ENCODE measurements at places on chromosomes 12 and 14. TPM values are rescaled to one million over a fixed set of nuclear protein-coding genes. Genes with fewer than 3 reads are reported as not detected.

The OTX2 gene
- not detected for total RNA-seq

GRCh38 chr14:76413962-76414600 is 38.1 kb downstream of the ESRRB start:
- peaks cover 4% of the 10 kb centered on the region for H3K4me1 ChIP-seq
- peaks cover 35% of the 10 kb centered on the region for H3K27me3 ChIP-seq
- H3K4me3 ChIP-seq = peak overlapping the region; percentile 30
- no peak for DNase-seq
- no peaks in the 10 kb centered on the region for H3K36me3 ChIP-seq

The CBLN3 gene
- 5.5 TPM for total RNA-seq

The VRTN gene
- total RNA-seq = not detected

The TMTC2 gene
- total RNA-seq = 8.9 TPM

The GPR132 gene
- 0.30 TPM for total RNA-seq

The SLC35E3 gene
- 10.7 TPM for total RNA-seq

- no peak overlapping the region for H3K4me3 ChIP-seq
- H3K27me3 ChIP-seq = no peaks in the 10 kb centered on the region
- H3K36me3 ChIP-seq = no peaks in the 10 kb centered on the region
- H3K27ac ChIP-seq = no peak overlapping the region
- H3K4me1 ChIP-seq = no peaks in the 10 kb centered on the region
- DNase-seq = no peak
These were observed 288.2 kb downstream of the CCDC59 start for GRCh38 chr12:82069931-82070514.

The EML5 gene
- total RNA-seq = not detected

DNA sequence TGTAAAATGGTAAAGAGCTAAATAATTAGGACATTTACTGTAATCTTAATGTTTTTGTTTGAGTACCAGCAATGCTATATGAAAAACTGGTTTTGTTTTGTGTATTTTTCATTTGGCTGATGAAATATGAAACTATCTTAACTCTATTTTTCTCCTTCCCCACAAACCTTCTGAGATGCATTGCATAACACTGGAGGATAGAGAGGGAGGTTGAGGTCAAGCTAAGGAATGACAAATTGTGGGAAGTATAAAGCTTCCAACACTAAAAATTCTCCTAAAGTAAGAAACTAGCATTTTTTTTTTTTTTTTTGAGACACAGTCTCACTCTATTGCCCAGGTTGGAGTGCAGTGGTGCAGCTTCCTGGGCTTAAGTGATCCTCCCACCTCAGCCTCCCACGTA is 31.5 kb upstream of the SRP54 start:
- no peak for DNase-seq
- no peak overlapping the region for H3K4me3 ChIP-seq
- peaks cover 8% of the 10 kb centered on the region for H3K36me3 ChIP-seq
- no peaks in the 10 kb centered on the region for H3K27me3 ChIP-seq
- no peak overlapping the region for H3K27ac ChIP-seq
- no peaks in the 10 kb centered on the region for H3K4me1 ChIP-seq

DNA sequence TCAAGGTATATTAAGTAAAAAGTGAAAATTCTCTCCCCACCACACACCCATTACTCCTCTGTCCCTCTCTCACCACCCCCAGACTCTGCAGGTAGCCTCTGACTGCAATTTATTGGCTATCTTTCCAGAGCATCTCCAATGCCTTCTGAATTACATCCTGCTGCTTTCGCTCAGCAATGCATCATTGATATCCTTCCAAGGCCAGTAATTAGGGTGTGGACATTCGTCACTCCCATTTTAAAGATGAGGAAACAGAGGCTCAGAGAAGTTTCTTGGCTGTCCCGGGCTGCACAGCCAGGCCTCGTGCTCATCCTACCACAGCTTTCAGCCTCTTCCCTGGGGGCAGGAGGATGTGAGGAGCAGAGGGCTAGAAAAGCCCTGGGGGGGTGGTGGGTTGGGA is 23.6 kb upstream of the PGF start:
- H3K36me3 ChIP-seq = no peaks in the 10 kb centered on the region
- H3K27ac ChIP-seq = peak overlapping the region; percentile 33
- no peak overlapping the region for H3K4me3 ChIP-seq
- no peaks in the 10 kb centered on the region for H3K27me3 ChIP-seq

GRCh38 chr12:11894890-11895289 is 175.8 kb upstream of the BCL2L14 start:
- no peak for DNase-seq
- H3K4me1 ChIP-seq = peaks cover 21% of the 10 kb centered on the region
- H3K27ac ChIP-seq = no peak overlapping the region
- H3K27me3 ChIP-seq = no peaks in the 10 kb centered on the region

The OTOGL gene
- total RNA-seq = 0.92 TPM

DNA sequence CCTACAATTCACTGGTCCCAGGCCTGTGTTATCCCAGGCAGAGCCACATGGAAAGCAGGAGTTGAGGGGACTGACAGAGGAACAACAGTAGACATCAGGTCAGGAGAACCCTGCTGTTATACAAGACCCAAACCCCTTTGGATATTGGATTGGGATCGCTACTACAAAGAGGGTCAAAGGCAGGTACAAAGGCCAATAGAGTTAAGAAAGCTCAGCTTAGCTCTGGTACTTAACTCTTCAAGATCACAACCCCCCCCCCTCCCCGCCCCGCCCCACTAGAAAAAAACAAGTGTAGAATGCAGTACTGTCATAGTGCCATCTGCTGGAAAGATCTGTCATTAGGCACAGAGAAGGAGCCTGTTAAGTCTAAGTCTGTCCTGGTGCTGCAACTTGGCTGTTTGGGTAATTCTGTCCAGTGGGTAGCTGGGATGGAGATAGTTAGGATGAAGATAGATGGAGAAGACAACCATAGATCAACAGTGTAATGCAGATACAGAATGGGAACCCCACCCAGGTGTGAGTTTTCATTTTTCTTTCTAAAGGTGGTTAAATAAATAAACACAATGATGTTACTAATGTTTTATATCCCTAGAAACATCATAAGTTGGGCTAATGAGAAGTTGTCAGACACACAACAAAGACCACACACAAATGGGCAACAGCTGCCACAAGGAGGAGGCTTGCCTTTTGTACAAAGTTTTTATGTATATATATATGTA is 17.2 kb downstream of the REM2 start:
- no peak for DNase-seq
- H3K27ac ChIP-seq = peak overlapping the region; percentile 9
- no peaks in the 10 kb centered on the region for H3K27me3 ChIP-seq
- H3K36me3 ChIP-seq = peaks cover 31% of the 10 kb centered on the region
- H3K4me3 ChIP-seq = no peak overlapping the region

- H3K36me3 ChIP-seq = peaks cover 52% of the 10 kb centered on the region
- H3K27me3 ChIP-seq = no peaks in the 10 kb centered on the region
- no peak for DNase-seq
These were observed 20.0 kb downstream of the ANKLE2 start for GRCh38 chr12:132741620-132742019.

The GLI1 gene
- 8.3 TPM for total RNA-seq

- DNase-seq = no peak
- peaks cover 17% of the 10 kb centered on the region for H3K4me1 ChIP-seq
- H3K27ac ChIP-seq = peak overlapping the region; percentile 99
These were observed 62.8 kb downstream of the HRK start for GRCh38 chr12:116818341-116818856.

The CHPT1 gene
- 36.3 TPM for total RNA-seq

The PLEKHG7 gene
- total RNA-seq = not detected

Data from chondrocyte (in vitro differentiated cells).